ENCODE measurements at places on chromosomes 7 and 10. TPM values are rescaled to one million over a fixed set of nuclear protein-coding genes. Genes with fewer than 3 reads are reported as not detected.

DNA sequence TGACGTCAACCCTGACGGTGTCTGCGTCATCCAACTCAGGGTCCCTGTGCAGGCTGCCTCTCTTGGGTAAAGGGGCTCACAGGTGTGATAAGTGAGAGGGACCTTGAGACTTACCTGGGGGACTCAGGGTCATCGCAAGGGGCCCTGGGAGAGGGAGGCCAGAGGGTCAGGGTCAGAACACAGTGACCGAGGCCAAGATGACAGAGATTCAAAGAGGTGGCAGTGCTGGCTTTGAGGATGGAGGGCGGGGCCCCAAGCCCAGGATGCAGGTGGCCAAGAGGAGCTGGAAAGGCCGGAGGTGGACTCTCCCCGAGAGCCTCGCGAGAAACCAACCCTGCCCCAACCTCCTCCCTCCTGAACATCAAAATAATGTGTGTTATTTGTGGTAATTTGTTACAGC is 165.2 kb upstream of the PPP2R2D start:
- no peak for DNase-seq

- peak; percentile 91 for DNase-seq
Observed at GRCh38 chr10:86755740-86756510, 494 bp upstream of the BMPR1A start.

DNA sequence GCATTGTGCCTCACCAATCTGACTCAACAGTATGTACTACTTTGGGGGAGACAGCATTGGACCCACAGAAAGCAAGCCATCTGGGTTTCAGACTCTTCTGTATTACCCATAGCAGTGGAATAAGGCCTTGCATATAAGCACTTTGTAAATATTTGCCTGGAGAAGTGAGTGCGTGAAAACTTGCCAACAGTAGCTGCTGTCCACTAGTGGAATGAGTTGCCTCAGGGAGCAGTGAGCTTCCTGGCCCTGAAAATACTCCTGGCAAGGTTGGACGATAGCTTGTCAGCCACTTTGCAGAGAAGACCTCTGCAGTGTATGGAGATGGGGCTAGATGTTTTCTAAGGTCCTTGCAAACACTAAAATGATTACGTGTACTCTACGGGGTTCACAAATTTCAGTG is 21.6 kb downstream of the GARS1 start:
- DNase-seq, result no peak

GRCh38 chr10:50919010-50919409 is 33.6 kb upstream of the A1CF start:
- DNase-seq, result no peak

DNA sequence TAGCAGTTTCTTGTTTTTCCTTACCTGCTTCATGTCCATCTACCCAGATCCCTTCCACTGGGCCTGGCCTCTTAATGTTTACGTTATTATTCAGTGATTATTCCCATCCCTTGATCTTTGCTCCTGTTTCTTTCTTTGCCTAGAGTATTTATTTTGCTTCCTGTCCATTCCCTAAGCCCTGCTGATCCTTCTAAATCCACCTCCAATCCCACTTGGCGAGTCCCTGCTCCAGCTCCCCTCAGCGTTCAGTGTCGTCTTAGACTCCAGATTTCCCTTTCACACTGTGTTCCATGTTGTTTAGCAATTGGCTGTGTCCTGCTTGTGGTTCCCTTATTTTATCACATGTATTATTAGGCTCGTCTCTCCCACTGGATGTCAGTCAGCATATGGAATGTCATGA is 7.3 kb downstream of the PPP2R2D start:
- no peak for DNase-seq

GRCh38 chr7:94883616-94884015 is 23.8 kb upstream of the PPP1R9A start:
- no peak for DNase-seq

DNA sequence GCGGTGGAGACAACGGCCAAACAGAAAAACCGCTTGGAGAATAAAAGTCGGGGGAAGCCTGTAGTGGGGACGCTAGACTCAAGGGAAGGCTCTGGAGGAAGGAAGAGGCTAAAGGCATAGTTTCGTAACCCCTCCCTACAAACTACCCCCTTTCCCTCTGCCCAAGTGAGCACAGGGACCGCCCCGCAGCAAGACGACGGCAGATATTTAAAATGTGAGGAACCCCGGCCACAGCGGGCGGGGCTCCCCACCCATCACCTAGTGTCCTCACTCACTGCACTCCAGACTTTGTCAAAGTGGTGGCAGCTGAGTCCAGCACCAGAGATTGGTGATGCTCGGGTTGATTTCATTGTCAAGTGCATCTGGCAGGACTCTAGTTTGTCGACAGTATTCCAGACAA is 69.1 kb downstream of the PRKAG2 start:
- no peak for DNase-seq

Gene ABLIM1
- total RNA-seq, result 103 TPM

- DNase-seq, result no peak
Observed at GRCh38 chr7:89002981-89003956, 207.7 kb upstream of the TEX47 start.

Gene VAX1
- total RNA-seq, result 1.2 TPM

- no peak for DNase-seq
Observed at GRCh38 chr10:28149746-28150145, 150.9 kb upstream of the ODAD2 start.

DNA sequence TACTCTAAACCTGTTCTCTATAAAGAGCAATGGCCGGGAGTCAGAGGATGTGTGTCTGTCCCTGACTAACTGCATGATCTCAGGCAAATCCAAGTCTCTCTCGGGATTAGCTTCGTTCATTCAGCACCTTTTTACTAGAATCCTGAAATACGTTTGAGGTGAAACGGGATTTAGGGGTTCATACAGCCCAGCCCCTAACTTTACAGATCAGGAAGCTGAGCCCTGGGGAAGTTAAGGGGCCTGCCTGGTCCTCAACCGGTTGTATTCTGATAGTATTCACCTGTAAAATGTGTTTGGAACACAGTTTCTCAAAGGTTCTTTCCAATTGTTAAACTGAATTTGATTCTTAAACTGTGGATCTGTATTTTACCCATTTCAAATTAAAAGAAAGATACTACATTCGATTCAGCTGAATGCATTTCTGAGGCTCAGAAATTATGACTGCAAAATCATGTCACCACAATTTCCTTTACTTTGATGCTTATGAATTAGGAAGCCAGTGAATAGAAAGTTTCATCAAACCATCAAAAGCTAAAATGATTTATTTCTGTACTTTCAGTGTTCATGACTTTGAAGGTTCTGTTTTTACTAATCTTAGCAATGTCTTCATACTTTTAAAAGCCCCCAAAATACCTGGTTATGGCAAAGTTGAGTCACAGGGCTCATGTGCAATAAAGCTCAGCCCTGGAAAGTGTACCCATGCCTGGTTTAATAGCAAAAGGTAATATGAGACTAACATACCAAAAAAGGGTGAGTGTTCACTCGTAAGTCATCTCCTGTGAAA is 28.9 kb upstream of the EZH2 start:
- DNase-seq, result no peak

DNA sequence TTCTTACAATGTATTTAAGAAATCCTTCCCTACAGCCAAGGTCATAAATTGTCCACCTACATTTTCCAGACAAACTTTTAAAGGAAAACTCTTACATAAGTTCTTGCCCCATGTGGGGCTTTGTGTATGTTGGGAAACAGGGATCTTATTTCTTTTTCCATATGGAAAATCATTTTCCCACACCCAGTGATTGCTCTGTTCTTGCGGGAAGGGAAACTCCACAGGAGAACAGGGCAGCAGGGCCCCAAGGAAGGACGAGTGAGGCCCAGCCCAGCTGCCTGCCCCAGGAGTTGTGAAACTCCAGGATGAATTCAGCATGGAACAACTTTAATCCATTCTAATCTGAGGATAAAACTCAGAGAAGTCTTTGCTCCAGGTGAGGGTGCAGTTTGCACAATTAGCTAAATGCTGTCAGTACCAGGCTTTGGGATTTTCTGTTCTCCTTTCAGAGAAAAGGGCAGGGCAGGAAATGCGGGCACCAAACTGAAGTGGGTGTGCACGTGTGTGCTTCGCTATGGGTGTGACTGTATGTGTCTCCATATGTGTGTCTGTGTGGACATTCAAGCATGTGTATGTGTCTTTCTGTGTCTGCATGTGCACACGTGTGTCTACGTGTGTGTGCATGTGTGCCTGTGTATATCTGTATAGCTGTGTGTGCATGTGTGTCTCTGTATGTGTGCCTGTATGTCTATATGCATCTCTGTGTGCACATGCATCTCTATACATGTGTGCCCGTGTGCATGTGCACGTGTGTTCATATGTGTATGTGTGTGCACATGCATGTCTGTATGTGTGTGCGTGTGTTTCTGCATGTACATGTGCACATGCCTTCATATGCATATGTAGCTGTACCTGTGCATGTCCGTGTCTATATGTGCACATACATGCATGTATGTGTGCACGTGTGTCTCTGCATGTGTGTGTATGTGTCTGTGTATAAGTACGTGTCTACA is 102.0 kb upstream of the FAM20C start:
- DNase-seq, result no peak

Gene GSTO1
- 26.4 TPM for total RNA-seq

DNA sequence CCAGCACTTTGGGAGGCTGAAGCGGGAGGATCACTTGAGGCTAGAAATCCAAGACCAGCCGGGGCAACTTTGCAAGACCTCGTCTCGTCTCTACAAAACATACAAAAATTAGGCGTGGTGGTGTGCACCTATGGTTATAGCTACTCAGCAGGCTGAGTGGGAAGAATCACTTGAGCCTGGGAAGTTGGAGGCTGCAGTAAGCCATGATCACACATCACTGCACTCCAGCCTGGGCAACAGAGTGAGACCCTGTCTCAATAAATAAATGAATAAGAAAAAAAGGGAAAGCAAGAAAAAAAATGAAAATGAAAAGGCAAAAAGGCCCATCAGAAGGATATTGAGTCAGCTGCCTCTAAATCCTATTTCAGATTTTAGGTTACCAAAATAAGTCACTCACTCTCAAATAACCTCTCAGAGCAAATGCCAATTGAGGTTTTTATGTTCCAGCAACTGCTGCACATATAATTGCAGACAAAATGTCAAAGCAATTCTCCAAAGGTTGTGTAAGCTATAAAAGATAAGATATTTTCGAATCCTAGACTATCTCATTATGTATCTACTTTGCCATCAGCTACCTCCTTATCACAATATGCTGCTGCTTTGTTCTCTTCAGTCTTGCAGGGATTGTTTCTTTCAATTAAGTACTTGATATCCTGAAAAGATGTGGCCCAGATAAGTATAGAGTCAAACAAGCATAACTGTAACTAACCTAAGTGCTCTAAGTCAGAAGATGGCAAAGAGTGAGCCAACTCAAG is 4.7 kb downstream of the BAZ1B start:
- no peak for DNase-seq

Data from occipital lobe (tissue), 3 donors.